Nephron progenitor cell (in vitro differentiated cells): ENCODE measurements at places on chromosomes 2 and 18.

DNA sequence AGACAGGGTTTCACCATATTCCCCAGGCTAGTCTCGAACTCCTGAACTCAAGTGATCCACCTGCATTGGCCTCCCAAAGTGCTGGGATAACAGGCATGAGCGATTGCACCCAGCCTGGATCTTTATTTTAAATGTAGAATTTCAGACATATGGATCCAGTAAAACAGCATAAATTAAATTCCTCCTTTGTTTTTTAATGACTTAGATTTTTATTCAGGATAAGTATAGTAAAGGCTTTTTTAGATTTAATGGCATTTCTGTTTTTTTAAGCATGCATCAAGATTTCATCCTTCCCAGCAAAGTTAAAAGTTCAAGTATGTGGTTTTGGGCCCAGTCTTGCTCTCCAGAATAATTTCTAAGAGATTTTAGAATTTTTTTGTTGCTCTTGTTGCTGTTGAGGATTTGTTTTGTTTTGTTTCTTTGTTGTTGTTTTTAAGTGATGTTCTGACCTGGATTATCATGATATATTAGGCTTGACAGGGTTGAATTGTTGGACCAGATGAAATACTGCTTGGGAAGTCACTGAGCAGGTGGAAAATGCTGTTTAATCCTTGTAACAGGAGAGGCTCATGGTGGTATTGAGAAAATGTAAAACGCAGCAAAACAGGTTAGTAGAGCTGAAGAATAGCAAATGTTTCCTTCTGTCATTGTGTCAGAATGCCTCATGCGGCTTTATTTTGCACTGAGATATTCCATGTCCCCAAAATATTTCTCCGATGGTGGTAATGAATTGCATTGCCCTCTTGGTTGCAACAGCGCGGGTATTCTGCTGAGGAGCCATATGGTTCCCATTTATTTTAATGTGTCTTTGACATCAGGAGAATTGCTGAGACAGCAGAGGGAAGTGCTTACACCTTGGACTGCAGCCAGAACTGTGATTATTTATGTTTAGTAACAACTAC lies 147.9 kb downstream of the GALNT3 start:
- peak; percentile 24 for DNase-seq

DNA sequence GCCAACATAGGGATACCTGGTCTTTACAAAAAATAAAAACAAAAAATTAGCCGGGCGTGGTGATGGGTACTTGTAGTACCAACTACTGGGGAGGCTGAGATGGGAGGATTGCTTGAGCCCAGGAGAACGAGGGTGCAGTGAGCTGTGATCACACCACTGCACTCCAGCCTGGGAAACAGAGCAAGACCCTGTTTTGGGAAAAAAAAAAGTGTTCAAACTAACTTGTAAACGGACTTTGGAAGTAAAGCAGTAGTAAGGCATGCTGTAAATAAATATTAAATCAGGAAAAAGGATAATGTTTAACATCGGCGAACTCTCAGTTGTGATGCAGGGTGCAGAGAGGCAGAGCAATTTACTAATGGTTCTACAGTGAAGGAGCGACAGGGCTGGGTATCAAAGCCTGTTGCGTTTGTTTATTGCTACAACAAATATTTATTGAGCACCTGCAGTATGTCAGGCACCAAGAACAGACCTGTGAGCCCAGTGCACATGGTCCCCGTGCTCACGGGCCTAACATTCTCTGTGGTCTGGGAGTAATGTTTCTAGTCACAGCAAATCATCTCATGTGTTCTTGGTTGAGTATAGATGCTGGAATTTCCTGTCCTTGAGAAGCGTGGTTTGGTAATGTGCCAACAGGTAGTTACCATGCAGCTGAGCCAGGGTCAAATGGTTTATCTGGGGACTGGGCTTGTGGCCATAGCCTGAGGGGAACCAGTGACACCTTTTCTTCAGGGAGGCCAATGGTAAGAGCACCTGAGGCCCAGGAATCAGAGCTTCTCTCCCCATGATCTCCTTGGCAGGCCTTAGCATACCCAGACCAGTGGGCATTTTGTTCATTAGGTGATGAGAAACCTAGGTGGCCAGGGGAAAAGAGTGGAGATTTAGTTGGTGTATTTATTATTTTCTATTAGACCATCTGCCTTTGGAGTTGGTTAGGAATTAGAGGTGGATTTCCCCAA lies 27.9 kb upstream of the GREB1 start:
- DNase-seq, result no peak

DNA sequence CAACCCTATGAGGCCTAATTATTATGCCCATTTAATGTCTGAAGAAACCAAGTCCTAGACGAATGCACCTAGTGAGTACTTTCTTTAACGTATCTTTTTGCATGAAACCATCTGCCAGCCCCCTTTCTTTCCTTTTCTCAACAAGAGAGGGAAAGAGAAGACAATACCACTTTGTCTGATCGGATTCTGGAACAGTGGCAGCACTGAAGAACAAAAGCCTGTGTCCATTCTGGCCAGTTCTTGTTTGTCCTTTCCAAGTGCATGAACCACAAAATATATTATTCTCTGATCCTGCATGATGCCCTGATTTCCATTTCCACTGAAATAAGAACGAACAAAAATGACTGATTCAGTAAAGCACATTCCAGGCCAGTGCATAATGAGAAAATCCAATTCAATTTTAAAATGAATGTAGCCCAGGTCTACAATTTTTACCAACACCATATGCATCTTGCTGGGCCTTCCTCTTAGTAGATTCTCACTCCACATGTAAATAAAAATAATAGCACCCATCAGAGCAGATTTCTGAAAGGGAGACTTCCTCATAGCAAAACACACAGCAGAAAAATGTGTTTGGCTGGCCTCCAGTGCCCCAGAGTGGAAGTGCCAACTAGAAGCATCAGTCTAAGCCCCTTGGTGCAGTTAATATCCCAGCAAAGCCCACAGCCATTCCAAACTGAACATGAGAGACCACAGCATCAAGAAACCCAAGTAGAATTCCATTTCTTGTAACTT lies 422.6 kb upstream of the ID2 start:
- no peak for DNase-seq

- no peak for DNase-seq
Measured at GRCh38 chr2:150792780-150793300, 305.4 kb upstream of the RND3 start.

DNA sequence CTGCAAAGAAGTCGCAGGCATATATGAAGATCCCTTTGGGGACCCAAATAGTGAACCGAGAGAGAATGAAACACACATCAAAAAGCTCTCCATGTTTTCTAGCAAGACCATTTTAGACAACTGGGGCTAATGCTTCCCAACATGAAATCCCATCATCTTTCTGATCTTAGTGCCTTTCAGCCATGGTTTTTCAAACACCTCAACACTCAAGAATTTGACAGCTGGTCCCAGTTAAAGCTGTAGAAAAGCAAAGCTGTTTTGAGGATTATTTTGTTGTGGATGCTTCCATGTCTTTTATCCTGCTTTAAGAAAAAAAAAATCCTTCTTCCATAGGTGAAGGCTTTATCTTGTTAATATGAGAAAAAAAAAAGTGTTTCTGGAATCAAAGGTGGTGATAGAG lies 259.1 kb downstream of the STK39 start:
- no peak for DNase-seq

DNA sequence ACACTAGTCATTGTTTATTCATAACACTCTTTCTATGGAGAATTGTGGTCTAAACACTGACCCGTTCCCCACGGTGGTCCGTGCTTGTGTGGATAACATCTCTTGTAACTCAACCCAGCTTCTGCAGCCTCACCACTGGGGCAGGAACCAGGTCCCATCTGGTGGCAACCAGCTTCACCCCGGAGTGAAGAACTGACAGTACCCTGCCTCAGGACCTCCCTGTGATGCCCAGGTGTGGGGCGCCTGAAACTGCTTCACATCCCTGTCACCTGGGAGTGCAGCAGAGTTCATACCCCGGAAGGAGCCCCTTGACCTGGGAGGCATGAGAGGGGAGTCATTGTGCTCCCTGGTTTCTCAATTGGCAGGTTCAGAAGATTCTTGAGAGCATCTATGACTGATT lies 81.1 kb downstream of the LONRF2 start:
- DNase-seq, result no peak

DNA sequence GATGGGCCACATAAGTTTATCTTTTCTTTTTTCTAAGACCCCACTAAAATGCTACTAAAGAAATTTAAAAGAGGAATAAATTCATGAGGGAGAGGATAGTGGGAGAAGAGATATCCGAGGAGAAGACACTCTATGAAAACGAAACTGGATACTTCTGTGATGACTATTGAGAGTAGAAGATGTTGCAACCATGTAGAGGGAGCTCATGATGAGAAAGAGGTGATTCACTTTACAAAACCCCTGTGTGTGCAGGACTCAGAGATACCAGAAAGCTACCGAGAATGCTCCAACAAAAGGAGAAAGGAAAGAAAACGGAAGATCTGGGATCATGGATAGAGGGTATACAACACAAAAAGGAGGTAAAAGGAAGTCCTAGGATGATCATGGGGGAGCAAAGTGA lies 34.9 kb downstream of the SLC38A11 start:
- no peak for DNase-seq

- DNase-seq, result no peak
Measured at GRCh38 chr2:107111623-107112022, 225.7 kb upstream of the ST6GAL2 start.

GRCh38 chr18:13317801-13318200 lies 99.2 kb downstream of the LDLRAD4 start:
- no peak for DNase-seq

GRCh38 chr2:233439191-233439590 lies 84.9 kb downstream of the DGKD start:
- no peak for DNase-seq

GRCh38 chr2:189580241-189580651 lies 340 bp downstream of the SLC40A1 start:
- DNase-seq, result peak; percentile 55

- DNase-seq, result no peak
Measured at GRCh38 chr2:237205561-237205971, 119.9 kb downstream of the COPS8 start.

GRCh38 chr18:46577546-46577945 lies 79.5 kb downstream of the LOXHD1 start:
- DNase-seq, result no peak

- no peak for DNase-seq
Measured at GRCh38 chr2:223383315-223383714, 218.8 kb downstream of the SCG2 start.

DNA sequence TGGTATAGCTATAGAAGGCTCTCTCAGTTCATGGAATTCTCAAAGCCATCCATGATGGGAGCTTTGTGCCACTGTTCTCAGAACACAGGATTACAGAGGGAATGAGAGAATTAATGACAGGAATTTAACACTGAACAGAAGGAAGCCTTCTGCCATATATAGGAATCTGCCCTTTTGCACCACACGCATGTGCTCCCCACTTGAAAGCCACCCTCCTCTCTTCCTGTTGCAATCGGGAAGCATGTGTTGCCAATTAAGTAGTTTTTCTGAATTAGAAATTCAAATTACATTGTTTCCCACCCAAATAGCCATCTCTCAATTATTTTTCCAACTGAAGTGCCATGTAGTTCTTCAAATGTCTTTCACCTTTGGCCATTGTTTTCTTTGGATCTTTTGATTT lies 71.3 kb downstream of the C1D start:
- no peak for DNase-seq

- DNase-seq, result no peak
Measured at GRCh38 chr2:156810094-156810493, 373.9 kb downstream of the GPD2 start.
